ENCODE measurements at places on chromosomes 5 and 9. TPM values are rescaled to one million over a fixed set of nuclear protein-coding genes. Genes with fewer than 3 reads are reported as not detected.

DNA sequence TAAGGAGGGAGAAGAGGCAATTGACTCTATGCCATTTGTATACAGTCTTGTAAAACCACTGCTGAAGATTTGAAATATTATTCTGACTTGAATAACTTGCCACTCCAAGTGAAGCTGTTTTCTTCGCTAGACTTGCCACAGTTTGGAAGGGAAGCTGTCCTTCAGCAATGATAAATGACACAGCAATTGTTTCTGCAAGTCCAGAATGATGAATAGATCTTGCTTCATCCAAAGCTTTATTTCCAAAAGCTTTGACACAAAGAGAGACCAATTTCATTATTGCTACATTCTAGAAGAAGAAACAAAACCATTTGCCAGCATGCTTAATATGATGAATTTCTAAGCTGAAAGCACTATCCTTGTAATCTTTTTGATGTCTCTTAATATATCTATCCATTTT is 73.7 kb downstream of the ZNF366 start:
- no peak for DNase-seq

GRCh38 chr5:141343242-141343952 is at the start of gene PCDHGA3:
Gene PCDHGA3, plus strand, starts transcription at chr5:141343829. Its CDS starts 205 bp downstream, at chr5:141344034.
- DNase-seq, result no peak

DNA sequence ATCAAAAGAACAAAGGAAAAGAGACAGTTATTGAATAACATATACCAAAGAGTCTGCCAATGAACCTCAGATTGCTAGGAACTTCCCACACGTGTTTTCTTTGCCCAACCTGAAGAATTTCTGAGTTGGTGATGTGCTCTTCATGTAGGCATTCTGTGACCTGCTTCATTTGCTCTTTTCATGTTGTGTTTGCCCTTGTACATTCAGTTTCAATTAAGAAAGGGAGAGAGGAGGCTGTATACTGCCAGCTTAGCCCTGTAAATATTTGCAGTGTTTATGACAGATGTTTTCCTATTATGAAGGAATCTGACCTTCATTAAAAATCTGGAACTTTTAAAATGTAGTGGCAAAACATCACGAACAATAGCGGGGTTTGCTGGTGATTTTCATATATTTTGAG is 168.5 kb downstream of the GAS1 start:
- DNase-seq, result no peak

DNA sequence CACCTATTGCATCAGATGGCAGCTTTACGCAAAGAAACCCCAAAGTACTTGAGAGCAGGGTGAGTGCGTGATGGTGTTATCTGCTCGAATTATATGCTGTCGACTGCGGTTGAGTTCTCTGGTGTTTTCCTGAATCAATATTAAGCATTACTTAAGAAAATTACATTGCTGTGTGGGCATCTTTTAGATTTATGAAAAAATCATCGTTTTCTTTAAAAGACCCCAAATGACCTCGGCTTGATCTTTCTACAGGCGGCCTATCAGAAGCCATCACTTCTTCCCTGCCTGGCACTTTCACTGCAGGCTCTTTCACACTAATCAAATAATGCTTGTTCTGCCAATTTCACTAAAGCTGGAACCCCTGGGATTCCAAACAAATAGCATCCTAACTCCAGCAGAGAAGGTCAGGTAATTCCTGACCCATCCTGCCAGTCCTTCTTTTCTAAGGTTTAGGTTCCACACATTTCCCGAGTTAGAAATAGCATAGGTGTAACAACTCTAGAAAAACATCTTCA is 1.7 kb downstream of the UBE2QL1 start:
- no peak for DNase-seq

- no peak for DNase-seq
These were observed 126.7 kb upstream of the ZNF608 start for GRCh38 chr5:124873188-124873587.

The IL17B gene
- total RNA-seq, result not detected

DNA sequence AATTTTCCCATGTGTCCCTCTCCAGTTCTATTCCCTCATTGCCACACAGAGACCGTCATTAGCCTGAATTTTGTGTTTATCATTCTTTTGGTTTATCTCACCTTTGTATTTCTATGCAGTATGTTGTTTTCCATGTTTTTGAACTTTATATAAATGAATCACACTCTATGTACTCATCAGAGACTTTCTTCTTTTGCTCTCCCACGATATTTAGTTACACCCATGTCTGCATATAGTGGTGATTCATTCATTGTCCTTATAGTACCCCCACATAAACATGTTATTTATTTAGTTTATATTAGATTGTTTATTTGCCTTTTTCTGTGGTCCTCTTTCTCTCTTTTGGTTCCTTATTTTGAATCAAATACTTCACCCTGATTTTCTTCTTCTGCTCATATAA is 199.7 kb downstream of the FSTL4 start:
- DNase-seq, result no peak

GRCh38 chr5:132049559-132049958 is 10.9 kb upstream of the IL3 start:
- DNase-seq, result no peak

DNA sequence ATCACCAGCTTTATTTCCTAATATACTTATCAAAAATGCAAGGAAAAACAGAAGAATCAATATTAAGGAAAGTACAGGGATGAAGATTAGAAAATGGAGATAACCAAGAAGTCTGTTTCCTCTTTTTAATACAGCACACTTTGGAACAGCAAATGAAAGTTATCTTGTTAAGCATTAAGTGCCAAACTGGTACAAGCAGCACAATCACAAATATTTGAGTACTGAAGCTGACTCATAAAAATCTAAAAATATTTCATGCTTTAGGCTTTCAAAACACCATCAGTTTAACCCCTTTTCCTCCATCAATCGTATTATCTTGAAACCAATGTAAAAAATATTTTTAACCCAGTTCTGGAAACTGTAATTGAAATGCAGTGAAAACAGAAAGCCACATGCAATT is 2.7 kb downstream of the FBXW11 start:
- no peak for DNase-seq
